ENCODE measurements at places on chromosomes 5 and 9.
A peak's percentile ranks its signal among the peaks of the same experiment; 100 is the strongest.

- H3K36me3 ChIP-seq, result no peaks in the 10 kb centered on the region
- H3K27ac ChIP-seq, result no peak overlapping the region
- no peaks in the 10 kb centered on the region for H3K27me3 ChIP-seq
- no peak overlapping the region for H3K4me3 ChIP-seq
- peaks cover 12% of the 10 kb centered on the region for H3K4me1 ChIP-seq
Observed at GRCh38 chr5:54383225-54383901, 72.1 kb upstream of the HSPB3 start.

DNA sequence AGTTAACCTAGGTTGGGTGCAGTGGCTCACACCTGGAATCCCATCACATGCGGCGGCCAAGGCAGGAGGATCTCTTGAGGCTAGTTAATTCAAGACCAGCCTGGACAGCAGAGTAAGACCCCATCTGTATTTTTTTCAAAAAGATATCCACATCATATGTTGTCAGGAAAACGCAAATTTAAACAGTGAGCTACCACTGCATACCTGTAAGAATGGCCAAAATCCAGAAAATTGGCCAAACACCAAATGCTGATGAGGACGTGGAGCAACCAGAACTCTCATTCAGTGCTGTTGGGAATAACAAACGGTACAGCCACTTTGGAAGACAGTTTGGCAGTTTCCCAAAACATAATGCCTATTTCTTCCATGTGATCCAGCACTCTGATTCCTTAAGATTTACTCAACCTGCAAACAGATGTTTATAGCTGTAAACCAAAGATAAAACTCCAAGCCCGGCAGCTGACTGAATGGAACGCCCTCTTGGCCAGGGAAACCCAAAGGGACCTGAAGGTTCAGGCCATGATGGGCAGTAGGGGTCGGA lies 12.4 kb downstream of the CEL start:
- DNase-seq, result peak; percentile 84
- H3K4me3 ChIP-seq, result no peak overlapping the region
- no peaks in the 10 kb centered on the region for H3K36me3 ChIP-seq

DNA sequence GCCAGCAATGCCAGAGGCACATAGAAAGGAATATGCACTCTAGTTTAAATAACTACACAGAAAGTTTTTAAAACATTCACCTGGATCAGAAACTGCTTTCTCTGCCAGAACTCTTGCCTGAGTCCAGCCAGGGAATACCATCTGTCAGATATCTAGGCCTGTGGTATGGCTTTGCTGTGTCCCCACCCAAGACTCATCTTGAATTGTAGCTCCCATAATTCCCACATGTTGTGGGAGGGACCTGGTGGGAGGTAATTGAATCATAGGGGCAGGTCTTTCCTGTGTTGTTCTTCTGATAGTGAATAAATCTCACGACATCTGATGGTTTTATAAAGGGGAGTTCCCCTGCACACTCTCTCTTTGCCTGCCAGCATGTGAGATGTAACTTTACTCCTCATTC lies 41.5 kb upstream of the KCNV2 start:
- H3K27me3 ChIP-seq, result no peaks in the 10 kb centered on the region
- no peak overlapping the region for H3K27ac ChIP-seq
- H3K4me3 ChIP-seq, result no peak overlapping the region
- DNase-seq, result no peak

GRCh38 chr5:127649018-127649439 lies at the start of gene CTXN3:
CTXN3 (plus strand) TSS chr5:127649082; CDS start chr5:127657522, 8,440 bp downstream.
- no peak within 1 kb of the TSS for H3K4me3 ChIP-seq
- H3K27ac ChIP-seq, result no peak within 1 kb of the TSS
- H3K4me1 ChIP-seq, result no peaks in the 10 kb centered on the region
- H3K36me3 ChIP-seq, result no peaks in the 10 kb centered on the region
- H3K27me3 ChIP-seq, result no peaks in the 10 kb centered on the region
- DNase-seq, result peak; percentile 66

- no peaks in the 10 kb centered on the region for H3K36me3 ChIP-seq
- no peak for DNase-seq
- no peaks in the 10 kb centered on the region for H3K27me3 ChIP-seq
Observed at GRCh38 chr5:33261305-33261704, 179.5 kb upstream of the TARS1 start.

DNA sequence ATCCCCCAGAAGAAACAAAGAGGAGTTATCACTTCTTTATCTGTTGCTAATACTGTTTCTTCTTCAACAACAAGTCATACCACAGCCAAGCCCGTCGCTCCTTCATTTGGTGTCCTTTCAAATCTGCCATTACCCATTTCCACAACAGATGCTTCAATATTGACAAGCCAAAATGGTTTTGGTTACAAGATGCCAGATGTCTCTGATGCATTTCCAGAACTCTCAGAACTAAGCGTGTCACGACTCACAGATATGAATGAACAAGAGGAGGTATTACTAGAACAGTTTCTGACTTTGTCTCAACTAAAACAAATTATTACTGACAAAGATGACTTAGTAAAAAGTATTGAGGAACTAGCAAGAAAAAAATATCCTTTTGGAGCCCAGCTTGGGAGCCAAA lies 16.0 kb upstream of the HAND1 start:
- H3K27me3 ChIP-seq, result peaks cover 34% of the 10 kb centered on the region
- no peaks in the 10 kb centered on the region for H3K36me3 ChIP-seq
- no peak for DNase-seq
- H3K4me1 ChIP-seq, result no peaks in the 10 kb centered on the region

GRCh38 chr5:56851258-56851941 lies 36.1 kb downstream of the MAP3K1 start:
- H3K4me1 ChIP-seq, result peaks cover 15% of the 10 kb centered on the region
- no peaks in the 10 kb centered on the region for H3K27me3 ChIP-seq
- no peaks in the 10 kb centered on the region for H3K36me3 ChIP-seq
- H3K27ac ChIP-seq, result no peak overlapping the region
- no peak overlapping the region for H3K4me3 ChIP-seq

DNA sequence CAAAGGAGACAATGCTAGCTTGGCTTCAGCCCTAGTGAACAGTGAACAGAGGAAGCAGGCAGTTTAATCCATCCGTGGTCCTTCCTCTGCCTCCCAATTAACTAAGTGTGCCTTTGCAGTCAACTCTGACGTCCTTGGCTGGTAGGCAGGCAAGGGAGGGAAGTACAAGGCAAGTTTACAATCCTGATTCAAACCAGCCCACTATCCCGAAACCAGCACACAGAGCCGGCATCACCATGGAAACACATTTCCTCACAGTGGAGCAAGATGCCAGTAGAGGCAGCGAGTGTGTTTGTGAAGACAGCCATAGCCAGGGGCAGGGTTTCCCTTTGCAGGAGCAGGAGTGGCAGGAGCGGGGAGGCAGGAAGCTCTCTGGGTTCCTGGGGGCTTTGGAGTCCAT lies 73.9 kb downstream of the GOLPH3 start:
- H3K27me3 ChIP-seq, result no peaks in the 10 kb centered on the region
- DNase-seq, result no peak
- H3K36me3 ChIP-seq, result peaks cover 60% of the 10 kb centered on the region
- no peak overlapping the region for H3K27ac ChIP-seq
- no peaks in the 10 kb centered on the region for H3K4me1 ChIP-seq

DNA sequence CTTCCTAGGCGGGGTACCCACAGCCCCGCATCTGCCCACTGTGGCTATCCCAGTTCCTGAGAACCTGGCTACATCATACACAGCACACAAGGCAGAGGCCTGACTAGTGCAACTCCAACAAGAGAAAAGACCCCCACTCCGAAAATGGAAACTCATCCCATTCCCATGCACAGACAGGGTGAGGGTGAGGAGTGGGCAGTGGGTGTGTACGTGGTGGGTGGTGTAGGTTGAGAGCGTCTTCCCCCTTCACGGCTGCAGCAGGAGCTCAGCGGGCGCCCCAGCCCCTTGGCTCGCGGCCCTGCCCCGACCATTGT lies 501 bp upstream of the MAP1B start:
- peaks cover 14% of the 10 kb centered on the region for H3K36me3 ChIP-seq
- H3K27me3 ChIP-seq, result no peaks in the 10 kb centered on the region
- H3K4me3 ChIP-seq, result peak overlapping the region; percentile 95
- H3K4me1 ChIP-seq, result peaks cover 27% of the 10 kb centered on the region
- no peak overlapping the region for H3K27ac ChIP-seq

- DNase-seq, result peak; percentile 95
- H3K27ac ChIP-seq, result peak overlapping the region; percentile 64
- no peak overlapping the region for H3K4me3 ChIP-seq
- H3K27me3 ChIP-seq, result no peaks in the 10 kb centered on the region
- H3K36me3 ChIP-seq, result no peaks in the 10 kb centered on the region
Observed at GRCh38 chr5:10524376-10525123, 39.3 kb upstream of the ANKRD33B start.

Data from osteoblast (primary cell).